ENCODE measurements at places on chromosomes 2 and 18.

GRCh38 chr2:220994846-220995245, 577.3 kb downstream of the EPHA4 start:
- DNase-seq: no peak

DNA sequence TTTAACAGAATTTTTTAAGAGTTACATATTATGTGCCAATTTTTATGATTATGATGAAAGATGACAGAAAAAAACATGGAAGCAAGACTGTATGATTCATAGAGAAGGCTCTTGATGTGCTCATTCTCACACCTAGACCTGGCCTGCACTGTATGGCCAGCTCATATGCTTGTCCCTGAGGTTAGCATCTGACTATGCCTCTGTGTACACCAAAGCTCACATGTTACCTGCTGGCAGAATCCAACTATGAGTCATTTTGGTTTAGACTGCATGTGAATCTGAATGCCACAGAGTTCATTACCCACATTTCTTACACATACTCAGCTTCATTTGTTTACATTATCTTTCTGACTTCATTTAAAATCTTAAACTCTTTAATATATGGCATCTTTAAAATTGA, 139.0 kb downstream of the DSC3 start:
- no peak for DNase-seq

DNA sequence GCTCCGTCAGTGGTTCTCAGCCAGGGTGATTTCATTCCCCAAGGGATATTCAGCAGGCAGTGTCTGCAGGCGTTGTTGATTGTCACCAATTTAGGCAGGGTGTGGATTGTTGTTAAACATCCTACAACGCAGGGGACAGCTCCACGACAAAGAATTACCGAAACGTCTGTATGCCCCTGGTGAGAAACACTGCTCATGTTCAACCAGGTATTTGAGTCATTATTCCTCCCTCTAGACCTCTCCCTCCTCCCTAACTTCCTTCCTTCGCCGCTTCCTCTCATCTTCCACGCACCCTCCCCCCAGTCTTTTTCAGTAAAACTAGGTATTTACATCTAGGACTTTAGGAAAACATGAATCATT, 50.8 kb downstream of the NCK2 start:
- DNase-seq: no peak

GRCh38 chr2:239383036-239383758, 17.6 kb downstream of the HDAC4 start:
- DNase-seq: no peak

GRCh38 chr2:172510548-172510947, 45.3 kb upstream of the PDK1 start:
- no peak for DNase-seq

DNA sequence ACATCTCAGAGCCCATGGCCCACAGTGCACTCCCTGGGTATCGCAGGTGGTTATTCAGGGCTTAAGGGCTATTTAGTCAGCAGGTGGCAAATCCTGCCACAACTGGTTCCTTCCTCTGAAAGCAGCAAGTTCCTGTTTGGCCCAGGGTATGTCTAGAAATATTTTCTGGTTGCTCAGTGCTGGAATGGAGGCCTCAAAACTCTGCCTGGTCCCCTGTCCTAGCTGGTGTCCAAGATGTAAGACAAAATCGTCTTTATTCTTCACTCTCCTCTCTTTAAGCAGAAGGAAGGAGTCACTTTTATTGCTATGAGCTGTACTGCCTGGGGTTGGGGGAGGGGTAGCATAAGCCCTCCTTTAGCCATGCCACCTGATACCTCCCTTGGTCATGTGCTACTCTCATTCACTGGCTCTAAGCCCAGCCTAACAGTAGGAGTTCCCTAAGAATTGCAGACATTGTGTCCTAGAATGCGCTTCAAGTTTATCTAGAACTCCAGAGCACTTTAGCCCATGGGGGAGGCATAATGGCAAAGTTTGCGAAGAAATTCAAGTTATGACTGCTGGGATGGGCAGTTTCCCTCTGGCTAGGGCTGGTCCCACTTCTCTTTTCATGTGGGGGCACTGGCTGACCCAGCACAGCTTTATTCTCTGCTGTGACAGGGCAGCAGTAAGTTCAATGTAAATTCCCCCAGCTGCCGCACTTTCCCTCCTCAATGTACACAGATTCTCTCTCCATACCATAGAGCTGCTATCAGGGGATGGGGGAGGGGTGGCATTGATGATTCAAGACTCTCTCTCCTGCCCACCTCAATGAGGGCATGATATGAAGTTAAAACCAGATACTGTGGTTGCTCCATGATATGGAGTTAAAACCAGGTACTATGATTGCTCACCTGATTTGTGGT, 27.1 kb upstream of the CWC22 start:
- no peak for DNase-seq

- no peak for DNase-seq
Measured at GRCh38 chr18:64699081-64699480, 550.2 kb upstream of the LINC00305 start.

GRCh38 chr2:127574656-127575055, 39.2 kb downstream of the MYO7B start:
- no peak for DNase-seq

GRCh38 chr18:74790451-74790850, 192.8 kb downstream of the ZNF407 start:
- DNase-seq: no peak

GRCh38 chr2:21818212-21818795, 694.5 kb downstream of the TDRD15 start:
- no peak for DNase-seq

DNA sequence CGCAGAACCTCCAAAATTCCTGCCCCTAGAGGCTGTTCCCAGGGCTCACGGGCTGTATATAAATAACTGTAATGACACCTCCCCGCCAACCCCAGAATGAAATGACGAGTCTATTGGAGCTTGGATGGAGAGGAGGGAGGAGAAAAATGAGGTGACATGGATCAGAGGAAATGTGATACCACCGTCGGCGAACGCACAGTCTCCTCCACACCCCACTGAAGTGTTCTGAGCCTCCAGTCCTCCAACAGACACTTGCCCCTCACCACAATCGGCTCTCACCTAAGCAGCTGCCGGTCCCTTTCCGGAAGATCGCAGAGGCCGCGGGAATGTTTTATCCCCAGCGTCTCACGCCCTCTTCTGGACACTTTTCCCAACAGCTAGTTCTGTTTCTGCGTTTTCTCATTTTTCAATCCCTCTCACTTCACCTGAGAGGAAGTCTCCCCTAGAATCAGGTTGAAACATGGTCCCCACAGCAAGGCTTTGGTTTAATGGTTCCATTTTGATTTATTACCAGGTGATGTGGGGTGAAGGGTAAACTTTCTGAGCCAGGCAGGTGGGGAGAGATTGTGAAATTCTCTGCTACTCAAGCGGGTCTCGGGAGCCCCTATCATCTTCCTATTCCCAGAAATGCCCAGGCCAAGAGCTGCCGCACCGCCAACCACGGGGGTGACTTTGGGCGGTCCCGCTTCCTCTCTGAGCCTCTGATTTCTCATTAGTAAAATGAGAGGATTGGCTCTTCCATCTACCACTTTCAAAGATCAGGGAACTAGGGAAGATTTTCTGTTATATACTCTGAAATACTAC, 9.1 kb upstream of the MYO5B start:
- peak; percentile 41 for DNase-seq

- DNase-seq: no peak
Measured at GRCh38 chr2:160652236-160652635, 158.6 kb upstream of the RBMS1 start.

DNA sequence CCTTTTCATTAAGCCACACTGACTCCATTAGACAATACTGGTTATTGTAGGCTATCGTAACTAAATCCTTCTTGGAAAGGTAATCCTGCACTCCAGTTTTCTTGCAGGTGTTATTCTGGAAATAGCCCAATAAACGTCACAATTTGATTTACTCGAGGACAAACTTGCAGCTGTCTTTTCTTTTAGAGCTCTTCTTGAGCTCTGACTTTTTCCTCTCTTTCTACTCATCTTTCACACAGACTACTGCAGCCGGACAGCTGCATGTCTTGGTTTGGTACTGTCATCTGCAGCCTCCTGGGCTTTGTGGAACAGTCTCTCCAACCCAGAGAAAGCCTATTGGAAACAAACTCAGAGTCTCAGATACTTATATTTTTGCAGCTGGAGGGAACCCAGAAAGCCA, 23.0 kb upstream of the MSGN1 start:
- no peak for DNase-seq

- DNase-seq: no peak
Measured at GRCh38 chr2:39583213-39583612, 82.5 kb upstream of the TMEM178A start.

DNA sequence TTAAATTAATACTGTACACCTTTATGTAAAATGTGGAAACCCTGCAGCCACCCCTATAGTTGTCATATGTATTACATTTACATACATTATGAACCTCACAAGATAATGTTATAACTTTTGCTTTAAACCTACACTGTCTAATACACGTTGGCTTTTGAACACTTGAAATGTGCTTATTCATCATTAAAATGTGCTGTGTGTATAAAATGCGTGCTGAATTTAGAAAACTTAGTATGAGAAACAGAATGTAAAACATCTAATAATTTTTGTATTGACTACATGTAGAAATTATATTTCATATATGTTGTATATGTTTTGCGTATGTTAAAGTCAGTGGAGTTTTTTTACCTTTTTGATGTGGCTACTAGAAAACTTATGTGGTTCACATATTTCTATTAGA, 68.8 kb downstream of the MAPRE2 start:
- DNase-seq: no peak

- no peak for DNase-seq
Measured at GRCh38 chr18:22238036-22238435, 68.6 kb downstream of the GATA6 start.

DNA sequence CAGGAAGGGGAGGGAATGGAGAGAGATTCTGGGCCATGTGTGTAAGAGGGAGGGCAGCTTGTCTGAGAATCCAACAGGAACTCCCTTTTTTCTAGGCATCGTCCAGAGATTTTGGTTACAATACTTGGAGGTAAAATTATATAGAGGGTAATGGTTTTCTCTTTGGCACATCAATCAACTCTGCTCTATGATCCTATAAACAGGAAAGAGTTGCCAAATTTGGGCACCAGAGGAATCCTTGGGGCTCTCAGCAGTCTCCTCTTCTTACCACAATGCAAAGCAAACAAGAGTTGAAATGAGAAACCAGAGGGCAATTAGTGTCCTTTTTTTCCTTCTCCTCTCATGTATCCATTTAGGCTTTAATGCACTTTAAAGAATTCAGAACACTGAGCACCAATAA, 243.4 kb downstream of the SLC8A1 start:
- DNase-seq: no peak

GRCh38 chr2:121451398-121451797, 79.3 kb upstream of the RNU4ATAC start:
- DNase-seq: no peak

GRCh38 chr2:112623913-112624777, 21.6 kb upstream of the SLC20A1 start:
- no peak for DNase-seq

DNA sequence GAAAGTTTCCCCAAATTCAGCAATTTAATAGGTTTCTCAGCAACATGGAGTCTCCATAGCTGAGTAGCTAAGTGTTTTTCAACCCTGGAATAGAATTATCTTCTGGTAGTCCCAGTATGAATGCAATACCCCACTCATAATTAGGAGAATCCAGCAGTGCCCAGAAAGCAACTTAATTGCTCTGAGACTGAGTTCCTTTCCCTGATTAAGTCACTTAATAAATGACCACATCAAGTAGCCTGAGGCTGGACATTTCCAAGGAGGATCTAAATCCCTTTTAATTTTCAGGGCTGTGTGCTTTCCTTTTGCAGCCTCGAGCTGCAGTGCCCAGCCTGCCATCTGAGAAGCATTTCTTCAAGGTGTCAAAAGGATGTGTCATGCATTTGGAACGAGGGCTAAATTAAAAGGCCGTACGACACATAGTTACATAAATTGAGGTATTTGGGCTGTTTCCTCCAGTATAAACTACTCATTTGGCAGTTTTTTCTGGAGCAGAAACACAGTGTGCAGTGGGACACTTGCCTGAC, 17.7 kb upstream of the SIX2 start:
- no peak for DNase-seq

DNA sequence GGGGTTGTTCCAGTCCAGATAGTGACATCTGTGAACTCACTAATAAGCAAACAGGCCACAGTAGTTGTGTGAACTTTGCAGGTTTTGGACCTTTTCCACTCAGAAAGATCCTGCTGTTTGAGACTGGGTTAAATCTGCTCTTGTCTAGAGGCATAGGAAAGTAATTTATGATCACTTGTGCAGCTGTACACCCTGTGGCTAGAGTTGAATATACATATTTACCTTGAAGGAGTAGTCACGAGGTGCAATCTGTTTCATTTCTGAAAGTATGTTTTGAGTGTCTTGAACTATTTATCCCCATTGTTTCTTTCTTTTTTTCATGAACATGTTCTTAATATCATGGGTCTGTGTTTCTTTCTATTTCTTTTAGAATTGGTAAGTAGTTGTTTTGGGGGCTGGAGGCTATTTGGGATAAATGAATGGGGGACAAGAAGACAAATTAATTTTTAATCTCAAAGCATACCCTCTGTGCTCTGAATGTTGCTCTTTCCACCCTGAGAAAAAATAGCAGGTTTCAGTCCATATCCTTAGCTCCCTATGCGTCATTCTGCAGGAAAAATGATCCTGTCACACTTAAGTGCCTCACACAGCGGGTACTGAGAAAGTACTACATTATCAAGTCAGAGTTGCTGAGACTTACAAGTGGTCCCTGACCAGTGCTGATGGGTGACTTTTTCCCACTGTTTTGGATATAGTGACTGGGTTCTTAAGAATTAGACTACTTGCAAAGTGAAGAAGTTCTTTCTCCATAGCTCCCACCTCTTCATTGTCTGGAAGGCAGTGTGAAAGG, 28.2 kb downstream of the DCC start:
- DNase-seq: no peak

- DNase-seq: no peak
Measured at GRCh38 chr2:222811828-222812227, 49.0 kb upstream of the ACSL3 start.

GRCh38 chr2:41782306-41783158, 265.3 kb upstream of the PKDCC start:
- peak; percentile 14 for DNase-seq

GRCh38 chr2:127255146-127255545, 35.0 kb upstream of the CYP27C1 start:
- DNase-seq: no peak

DNA sequence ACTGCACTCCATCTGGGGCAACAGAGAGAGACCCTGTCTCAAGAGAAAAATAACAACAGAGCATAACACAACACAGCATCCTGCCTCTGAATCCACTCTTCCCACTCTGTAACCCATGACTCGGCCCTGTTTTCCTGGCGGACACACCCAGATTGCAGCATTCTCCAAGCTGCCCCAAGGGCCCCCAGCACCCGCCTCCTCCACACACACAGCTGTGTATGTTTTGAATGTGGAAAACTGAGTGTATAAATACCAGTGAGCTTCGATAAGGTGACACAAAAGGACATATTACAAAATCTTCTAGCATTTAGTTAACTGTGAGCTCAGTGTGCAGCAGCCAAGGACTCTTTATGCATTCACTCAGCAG, 13.0 kb downstream of the IMPA2 start:
- DNase-seq: no peak

DNA sequence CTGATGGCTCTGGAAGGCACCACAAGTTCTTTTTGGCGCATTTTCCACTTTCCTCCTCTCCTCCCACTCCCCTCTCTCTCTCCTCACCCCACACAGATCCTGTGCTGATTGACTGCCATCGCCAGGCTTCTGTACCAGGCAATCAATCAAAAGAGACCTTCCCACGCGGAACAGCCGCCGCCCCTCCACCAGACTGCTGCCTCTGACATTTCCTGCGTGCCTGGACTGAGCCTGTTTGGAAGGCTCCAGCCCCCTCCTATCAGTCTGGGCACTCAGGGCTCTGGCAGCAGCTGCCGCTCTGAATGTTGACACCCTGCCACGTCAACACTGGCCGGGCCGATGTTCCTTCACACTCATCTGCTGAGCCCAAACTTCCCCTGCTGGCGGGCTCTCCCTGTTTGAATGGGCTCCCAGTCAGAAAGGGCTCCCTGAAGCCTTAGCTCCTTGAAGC, 467.7 kb downstream of the EPHA4 start:
- no peak for DNase-seq
